ENCODE measurements at places on chromosomes 2 and 18.

GRCh38 chr2:224569654-224570053 lies 15.5 kb downstream of the CUL3 start:
- DNase-seq: no peak

- no peak for DNase-seq
Measured at GRCh38 chr18:22828171-22828570, 105.0 kb upstream of the RBBP8 start.

DNA sequence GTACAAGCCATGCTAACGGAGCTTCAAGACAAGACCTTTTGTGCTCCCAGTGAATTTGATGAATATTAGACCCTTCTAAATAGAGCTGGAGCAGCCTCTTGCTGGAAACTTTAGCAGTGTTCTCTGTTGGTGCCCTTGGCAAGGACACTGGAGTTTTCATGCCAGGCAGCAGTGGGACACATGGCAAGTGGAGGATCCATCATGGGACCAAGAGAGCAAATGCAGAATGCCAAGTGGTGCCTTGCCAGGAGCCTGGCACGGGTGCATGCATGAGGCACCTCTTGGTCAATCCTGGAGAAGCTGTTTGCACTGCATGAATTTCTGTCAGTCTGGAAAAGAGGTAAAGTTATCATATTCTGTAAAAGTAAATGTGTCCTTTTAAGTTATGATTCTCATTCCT lies 59.1 kb downstream of the NETO1 start:
- no peak for DNase-seq

DNA sequence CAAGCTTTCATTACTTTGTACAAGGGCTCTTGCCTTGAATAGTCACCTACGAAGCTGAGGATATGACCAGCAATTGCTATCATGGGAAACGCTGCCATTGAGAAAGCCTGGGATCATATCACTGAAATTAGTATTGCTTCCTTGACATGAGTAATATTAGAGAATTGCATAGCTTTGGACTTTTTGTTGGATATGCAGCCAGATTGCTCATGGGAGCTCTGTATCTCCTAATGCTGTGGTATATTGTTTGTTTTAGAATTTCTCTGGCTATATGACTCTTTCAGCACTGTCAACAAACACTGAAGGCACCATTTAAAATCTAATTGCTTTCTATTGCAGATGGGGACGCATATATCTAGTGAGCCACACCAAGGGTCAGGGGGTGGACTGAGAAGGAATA lies 80.0 kb upstream of the WDSUB1 start:
- no peak for DNase-seq

- no peak for DNase-seq
Measured at GRCh38 chr2:189236066-189236465, 56.5 kb upstream of the COL5A2 start.

DNA sequence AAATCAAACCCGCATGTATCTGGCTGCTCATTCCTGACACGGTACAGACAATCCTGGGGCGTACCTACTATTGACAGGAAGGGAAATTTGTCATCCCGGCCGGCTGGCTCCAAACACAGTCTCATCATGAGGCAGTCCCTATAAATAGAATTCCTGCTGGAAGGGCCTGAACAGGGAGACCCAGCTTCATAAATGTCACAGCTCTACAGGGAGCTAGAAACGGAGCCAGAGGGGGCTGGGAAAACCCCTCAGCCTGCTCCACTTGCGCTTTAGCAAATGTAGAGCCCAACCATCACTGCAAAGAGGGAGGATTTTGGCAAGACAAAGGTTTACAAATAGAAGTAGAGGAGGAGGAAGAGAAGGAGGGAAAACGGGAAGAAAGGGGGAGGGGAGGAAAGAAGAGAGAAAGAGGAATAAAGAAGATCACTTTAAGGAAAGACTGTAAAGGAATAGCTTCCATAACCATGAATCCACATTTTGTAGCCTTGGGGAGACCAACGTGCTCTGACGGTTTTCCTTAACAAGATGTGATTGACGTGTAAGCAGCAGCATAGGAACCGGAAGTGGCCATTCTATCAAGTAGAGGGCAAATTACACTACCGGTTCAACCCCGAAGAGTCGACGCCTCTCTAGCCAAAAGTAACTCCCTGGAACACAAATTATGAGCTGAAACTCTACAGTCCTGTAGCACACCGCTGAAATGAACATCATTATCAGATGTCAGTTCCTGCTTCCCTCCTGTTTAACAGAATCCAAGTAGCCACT lies 56.8 kb upstream of the TTN start:
- peak; percentile 79 for DNase-seq

DNA sequence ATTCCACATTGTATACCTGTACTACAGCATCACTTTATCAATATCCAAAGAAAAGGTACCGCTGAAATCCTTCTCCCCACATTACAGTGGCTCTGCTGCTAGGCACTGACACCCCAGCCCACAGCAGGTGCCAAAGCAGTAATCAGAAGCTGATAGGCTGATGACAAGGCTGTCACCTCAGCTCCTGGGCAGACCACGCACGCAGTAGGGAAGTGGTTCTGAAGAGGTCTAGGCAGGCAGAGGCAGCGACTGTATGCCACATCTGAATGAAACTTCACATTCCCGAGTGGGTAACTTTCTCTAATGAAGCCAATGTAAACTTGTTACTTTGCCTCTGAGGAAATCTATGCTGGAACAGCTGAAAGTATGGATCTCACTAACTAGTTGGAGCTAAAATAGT lies 113.0 kb downstream of the MEP1B start:
- no peak for DNase-seq

DNA sequence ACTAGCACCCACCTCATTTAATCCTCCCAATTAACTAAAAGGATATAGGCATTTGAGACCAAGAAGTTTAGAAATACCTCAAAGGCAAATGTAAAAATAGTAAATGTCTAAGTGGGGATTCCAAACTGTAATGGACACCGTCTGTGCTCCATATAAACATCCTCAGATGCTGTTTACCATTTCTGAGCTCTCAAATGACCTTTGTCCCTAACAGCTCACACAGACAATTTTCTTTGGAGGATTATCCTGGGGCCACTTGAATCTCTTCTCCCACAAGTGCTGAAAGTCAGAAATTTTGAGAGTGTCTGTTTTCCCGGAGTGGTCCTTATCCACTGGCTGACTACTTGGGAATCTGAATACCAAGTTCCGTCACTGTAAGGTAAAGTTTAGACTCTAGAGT lies 1418.9 kb downstream of the LRP1B start:
- no peak for DNase-seq

DNA sequence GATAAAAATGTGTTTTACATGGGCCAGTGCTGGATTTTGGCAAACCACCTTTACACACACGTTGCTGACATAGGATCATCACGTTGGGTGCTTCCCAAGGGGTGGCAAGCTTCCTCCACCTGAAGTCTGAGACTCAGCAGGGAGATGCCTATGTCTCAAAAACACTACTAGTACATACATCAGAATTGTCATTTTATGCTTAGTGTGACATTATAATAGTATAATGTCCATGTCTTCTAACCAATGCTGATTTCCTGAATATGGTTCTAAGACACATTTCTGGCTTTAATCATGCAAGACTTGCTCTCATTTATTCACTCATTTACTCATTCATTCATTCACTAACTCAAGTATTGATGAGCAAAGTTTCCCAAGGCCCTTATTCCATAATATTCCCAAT lies 322.3 kb downstream of the LNPK start:
- no peak for DNase-seq

DNA sequence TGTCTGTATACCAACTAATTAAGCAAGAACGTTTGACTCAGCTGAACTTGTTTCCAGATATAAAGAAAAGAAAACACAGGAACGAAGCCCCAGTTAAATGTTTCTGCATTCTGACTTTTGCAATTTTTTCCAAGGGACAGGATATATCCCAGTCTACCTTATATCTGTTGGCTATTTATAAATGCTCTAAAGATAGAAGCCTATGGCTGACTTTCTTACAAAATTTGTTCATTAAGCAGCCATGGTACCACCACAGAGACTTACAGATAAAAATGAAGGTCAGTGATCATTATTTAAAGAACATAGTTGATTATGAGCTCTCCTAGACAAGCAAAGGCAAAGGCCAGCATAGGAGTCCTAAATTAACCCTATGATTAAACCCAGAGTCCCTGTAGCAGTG lies 462.7 kb upstream of the SPHKAP start:
- DNase-seq: no peak

Measured in femur (tissue), 1 donor.